ENCODE measurements at places on chromosomes 4 and X.

DNA sequence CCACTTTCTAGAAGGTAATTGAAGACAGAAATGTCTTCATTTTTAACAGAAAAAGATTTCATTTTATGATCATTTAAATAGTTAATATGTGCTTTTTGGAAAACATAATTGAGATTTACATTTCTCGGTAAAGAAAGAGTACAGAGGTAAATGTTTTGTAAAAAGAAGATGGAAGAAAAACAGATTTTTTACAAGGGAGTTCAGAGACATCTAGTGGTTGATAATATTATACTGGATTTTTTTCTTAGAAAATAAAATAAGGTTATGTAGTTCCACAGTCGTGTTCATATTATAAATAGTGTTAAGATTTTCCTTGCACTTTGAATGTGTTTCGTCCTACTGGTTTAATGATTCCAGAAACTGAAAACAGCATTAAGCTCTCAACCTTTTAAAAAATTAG, 60.6 kb downstream of the SMARCA1 start:
- DNase-seq: no peak

GRCh38 chr4:153676486-153676885, 7.6 kb upstream of the TLR2 start:
- no peak for DNase-seq

GRCh38 chrX:72306851-72307645, 1.3 kb upstream of the CITED1 start:
- no peak for DNase-seq

- no peak for DNase-seq
These were observed 194.6 kb upstream of the FTHL17 start for GRCh38 chrX:31266203-31267076.

GRCh38 chr4:117987464-117987863, 46.8 kb upstream of the NDST3 start:
- no peak for DNase-seq

GRCh38 chrX:118507766-118508165, 12.2 kb downstream of the DOCK11 start:
- no peak for DNase-seq

GRCh38 chrX:102627640-102628039, 23.6 kb upstream of the GPRASP1 start:
- no peak for DNase-seq

- DNase-seq: no peak
These were observed 58.5 kb upstream of the PRDM8 start for GRCh38 chr4:80138551-80139538.

- no peak for DNase-seq
These were observed 35.2 kb upstream of the LPAR4 start for GRCh38 chrX:78712336-78712735.

- no peak for DNase-seq
These were observed 705 bp downstream of the RPS6KA3 start for GRCh38 chrX:20265726-20266681.

DNA sequence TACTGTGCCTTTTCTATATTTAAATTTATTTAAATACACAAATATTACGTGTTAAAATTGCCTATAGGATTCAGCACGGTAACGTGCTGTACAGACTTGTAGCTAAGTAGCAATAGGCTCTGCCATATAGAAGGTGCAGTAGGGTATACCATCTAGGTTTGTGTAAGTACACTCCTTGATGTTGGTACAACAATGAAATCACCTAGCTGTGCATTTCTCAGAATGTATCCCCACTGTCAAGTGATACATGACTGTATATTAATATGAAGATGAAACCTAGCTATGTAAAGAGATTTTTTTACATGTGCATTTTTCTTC, 431.2 kb downstream of the KCTD8 start:
- DNase-seq: no peak

DNA sequence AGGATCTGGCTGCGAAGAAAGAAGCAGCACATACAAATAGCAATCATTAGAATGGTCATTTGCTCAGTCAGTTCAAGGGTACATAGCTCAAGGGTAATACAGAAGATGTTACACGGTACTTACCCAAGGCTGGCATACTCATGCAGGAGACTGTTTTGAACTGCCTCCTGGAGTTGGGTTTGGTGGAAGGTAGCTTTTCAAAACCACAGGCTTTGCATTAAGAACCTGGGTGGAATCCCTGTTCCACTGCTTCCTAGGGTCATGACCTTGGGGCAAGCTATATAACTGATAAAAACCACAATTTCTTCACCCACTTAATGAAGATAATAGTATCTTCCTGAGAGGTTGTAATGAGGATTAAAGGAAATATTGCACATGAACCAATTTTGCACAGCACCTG, 36.5 kb downstream of the TBC1D9 start:
- DNase-seq: no peak

DNA sequence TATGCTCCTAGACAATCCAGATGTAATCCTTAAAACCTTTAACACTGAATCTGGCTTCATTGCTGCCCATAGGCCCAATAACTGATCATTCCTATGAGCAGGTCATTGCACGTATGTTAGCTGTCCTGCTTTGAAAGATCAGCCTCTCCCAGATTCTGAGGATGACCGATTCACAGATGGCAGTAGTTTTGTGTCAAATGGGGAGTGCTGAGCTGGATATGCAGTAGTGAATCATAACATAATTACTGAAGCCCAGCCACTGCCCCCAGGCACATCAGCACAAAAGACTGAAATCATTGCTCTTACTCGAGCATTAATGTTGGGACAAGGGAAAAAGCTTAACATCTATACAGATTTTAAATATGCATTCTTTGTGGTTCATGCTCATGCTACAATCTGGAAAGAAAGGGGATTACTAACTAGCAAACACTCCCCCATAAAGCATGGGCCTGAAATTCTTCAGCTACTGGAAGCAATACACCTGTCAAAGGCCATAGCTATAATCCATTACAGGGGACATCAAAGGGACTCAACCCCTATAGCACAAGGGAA, 16.4 kb upstream of the ZNF280C start:
- no peak for DNase-seq

- no peak for DNase-seq
These were observed 58.2 kb downstream of the RAB40AL start for GRCh38 chrX:102995316-102995715.

- no peak for DNase-seq
These were observed 104.4 kb upstream of the RAB40AL start for GRCh38 chrX:102832661-102833060.

DNA sequence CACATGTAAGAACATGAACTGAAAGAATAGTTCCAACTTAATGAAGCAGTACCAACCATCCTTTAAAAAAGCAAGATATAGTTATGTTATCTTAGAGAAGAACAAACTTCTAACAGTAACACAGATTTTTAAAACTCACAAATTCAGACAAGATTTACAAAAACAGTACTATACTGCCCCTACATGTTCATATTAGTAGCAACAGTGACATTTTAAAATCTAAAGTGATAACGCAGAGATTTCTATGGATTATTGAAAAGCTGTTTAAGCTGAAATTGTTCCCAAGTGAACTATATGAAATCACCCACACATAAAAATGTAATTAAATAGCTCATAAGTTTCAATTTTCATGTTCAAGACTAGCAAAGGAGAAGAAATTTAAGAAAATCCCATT, 166.0 kb downstream of the FBXW7 start:
- DNase-seq: no peak

GRCh38 chr4:145619639-145619996, 433 bp downstream of the MMAA start:
- no peak for DNase-seq

DNA sequence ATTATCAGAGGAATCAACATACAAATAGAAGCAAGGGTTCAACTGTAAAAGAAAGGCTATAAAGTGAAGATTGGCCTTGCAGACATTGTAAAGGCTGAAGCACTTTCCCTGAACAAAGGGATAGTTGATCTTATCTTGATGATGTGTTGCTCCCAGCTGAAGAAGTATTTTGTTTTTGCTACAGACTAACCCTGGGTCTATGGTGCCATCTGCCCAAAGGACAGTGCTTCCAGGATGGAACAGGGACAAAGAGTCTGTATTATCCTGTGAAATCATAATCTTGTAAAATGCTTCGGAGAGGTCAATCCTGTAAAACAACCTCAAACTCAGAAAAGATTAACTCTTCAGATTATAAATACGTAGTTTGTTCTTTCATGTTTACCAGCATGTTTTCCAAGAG, 251.7 kb upstream of the ANKRD50 start:
- DNase-seq: no peak

DNA sequence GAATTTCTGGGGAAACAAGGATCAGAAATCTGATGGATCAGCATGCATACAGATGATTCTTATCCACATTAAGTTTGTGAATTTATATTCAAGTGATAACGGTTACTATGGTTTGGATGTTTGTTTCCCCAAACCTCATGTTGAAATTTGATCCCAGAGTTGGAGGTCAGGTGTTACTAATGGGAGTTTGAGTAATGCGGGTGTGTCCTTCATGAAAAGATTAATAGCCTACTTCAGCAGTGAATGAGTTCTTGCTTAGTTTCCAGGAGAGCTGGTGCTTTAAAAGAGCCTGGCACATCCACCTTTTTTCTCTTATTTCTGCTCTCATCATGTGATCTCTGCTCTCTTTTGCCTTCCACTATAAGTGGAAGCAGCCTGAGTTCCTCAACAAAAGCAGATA, 712.4 kb downstream of the IL1RAPL1 start:
- DNase-seq: no peak

- no peak for DNase-seq
These were observed 32.1 kb downstream of the F11 start for GRCh38 chr4:186298031-186298647.

DNA sequence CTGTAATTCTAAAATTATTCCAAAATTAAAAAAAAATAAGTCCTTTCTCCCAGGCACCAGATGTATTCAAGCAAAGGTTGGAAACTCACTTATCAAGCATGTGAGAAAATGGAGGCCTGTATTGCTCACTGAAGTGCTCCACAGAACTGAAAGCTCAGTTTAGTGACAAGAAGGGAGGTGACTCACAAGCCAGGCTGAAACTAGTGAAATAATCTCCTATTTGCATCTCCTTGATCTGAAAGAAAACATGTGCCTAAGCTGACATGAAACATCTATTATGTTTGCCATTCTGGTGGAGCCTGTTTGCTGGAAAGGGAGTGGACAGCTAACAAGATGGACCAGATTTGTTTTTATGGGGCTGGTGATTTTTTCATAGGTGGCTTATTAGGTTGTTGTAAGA, 54.0 kb upstream of the AMELX start:
- no peak for DNase-seq

GRCh38 chr4:169758401-169758962, 738 bp upstream of the HPF1 start:
- no peak for DNase-seq

- DNase-seq: no peak
These were observed 12.2 kb downstream of the KLHL34 start for GRCh38 chrX:21645886-21646285.

- DNase-seq: no peak
These were observed 792.9 kb upstream of the HTR2C start for GRCh38 chrX:113790987-113791386.

- no peak for DNase-seq
These were observed 55.0 kb downstream of the HTT-AS start for GRCh38 chr4:3019145-3019846.

DNA sequence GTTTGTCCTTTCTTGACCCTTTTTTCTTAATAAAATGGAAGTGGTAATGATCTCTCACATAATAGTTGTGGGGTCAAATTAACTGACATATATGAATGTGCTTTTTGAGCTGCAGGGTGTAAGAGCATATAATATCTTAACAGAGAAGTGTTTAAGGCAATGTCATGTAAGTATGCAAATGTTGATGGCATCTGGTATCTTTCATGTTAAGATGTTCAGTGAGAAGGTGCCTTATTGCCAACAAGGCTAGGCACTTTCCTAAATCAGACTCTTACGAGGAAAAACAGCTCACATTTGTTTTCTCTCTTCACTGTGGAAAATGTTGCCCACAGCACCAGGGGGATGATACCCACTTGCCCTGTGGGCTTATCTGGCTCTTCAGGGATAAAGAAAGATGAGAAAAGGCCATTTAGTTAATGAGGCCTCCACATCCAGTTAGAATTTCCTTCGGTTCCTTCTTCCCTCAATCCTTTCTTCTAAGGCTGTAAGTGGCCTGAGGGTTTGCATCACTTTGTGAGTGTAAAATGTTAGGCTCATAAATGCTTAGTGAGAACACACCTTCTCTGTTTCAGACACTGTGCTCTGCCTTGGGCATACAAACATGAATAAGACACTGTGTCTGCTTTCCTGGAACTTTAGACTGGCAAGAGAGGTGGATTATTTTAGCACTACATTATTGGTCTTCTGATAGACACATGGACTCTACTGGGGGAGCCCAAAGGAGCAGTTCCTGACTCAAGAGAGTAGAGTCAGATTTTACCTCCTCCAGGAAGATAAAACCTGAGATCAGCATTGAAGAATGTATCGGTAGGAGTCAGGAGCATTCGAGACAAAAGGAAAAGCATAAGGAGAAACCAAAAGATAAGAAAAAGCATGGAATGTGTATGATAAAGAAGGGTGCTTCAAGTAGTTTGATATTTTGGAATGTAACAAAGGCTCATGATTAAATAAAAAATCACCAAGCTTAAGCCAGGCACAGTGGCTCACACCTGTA, 135.5 kb downstream of the SOWAHB start:
- DNase-seq: no peak

GRCh38 chr4:67325791-67326190, 219.5 kb downstream of the CENPC start:
- no peak for DNase-seq

DNA sequence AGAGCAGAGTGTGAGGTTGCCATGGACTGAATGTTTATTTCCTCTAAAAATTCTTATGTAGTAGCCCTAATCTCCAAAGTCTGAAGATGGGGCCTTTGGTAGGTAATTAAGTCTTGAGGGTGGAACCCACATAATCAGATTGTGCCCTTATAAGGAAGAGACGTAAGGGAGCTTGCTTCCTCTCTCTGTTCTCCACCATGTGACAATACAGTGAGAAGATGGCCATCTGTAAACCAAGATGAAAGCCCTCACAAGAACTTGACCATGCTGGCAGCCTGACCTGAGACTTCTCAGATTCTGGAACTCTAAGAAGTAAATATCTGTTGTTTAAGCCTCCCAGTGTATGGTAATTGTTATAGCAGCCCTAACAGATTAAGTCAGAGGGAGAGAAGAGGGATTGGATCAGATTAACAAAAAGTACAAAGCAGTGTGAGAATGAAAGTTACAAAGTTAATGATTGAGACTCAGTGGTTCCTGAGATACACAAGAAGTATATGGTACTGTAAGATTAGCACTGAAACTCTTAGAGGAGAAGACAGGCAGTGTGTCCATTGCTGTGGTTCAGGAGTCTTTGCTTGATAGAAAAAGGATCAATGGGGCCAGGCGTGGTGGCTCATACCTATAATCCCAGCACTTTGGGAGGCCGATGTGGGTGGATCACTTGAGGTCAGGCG, 82.5 kb upstream of the GC start:
- DNase-seq: no peak

DNA sequence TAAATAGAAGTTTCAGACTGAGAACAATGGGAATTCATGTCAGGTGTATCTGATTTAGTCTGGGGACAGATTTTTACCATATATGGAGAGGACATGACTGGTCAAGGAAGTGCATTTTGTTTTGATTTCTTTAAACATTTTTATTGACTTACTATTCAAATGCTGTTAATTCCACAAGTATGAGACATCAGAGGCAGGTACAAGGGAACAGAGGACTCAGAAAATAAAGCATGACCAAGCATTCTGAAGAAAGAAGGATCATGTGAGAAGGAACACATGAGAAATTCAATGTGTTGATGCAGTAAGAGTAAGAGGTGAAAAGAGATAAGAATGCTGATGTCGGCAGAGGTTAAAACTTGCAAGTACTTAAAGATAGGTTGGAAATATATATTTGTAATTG, 1452.6 kb downstream of the PCDH7 start:
- DNase-seq: no peak
